ENCODE measurements at places on chromosomes 7 and 10.

DNA sequence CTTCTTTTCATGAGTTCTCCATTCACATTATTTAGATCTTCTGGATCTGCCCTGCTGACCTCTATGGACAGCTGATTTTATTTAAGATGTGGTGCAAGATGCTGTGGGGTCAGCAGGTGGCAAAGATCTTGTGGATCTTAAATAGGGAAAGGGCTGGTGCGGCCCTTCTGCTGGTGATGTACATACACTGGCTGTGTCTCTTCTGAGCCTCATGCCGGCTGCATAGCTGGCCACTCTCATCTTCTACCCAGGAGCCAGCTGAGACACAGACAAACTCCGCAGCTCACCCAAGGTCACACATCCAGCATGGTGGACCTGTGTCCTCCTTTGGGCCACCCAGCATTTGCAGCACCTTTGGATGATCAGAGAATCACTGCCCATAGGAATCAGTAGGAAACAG lies 9.7 kb downstream of the RBP3 start:
- no peak for DNase-seq

DNA sequence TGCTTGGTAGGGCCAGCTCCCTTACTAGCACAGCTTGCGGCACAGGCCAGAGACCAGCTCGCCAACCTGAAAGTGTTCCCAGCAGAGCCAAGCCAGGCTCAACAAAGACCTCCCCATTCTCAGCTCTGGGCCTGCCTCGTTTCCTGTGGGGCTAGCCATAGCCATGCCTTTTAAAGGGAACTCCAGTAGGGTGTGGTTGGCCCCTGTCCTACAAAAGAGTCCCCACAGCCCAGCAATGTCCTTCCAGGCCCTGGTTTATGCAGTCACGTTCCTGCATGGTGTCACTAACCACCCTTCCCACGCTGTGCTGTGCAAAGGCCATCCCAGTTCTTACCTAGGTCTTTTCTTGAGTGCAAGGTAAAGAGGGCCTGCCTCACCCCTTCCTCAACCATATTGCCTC lies 87.8 kb upstream of the LRRC4 start:
- no peak for DNase-seq

- no peak for DNase-seq
These were observed 20.1 kb upstream of the MMP21 start for GRCh38 chr10:125795637-125796190.

GRCh38 chr7:90824386-90825307 lies 228.5 kb downstream of the CDK14 start:
- DNase-seq = no peak

- no peak for DNase-seq
These were observed 153.7 kb downstream of the CDK14 start for GRCh38 chr7:90749774-90750173.

DNA sequence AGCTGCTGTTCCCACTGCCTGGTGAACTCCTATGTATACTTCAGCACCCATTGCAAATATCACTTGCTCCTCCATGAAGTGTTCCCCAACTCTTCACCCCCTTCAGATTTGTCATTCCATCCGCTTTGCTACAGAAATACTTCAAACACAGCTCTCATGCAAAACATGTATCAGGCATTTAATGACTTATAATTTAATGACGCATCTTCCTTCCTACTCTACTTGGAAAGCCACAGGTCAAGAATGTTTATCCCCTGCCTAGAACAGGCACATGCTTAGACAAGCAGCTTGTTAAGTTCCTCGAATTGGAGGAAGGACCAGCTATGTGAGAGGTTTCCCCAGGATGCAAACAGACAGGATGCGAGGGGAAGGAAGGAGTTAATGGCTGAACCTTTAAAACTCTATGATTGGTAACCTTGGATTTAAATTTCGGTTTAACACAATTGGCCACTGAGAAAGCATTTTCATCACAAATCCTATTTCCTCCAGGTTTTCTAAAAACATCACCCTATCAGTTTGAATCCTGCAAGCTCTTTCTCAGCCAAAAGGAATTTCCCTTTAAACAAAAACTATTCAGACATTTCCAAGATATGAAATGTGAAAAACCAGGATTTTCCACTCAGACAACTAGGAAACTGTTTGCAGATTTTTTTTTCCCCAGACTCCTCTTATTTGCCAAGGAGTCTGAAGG lies 11.5 kb downstream of the CREB3L2 start:
- no peak for DNase-seq

DNA sequence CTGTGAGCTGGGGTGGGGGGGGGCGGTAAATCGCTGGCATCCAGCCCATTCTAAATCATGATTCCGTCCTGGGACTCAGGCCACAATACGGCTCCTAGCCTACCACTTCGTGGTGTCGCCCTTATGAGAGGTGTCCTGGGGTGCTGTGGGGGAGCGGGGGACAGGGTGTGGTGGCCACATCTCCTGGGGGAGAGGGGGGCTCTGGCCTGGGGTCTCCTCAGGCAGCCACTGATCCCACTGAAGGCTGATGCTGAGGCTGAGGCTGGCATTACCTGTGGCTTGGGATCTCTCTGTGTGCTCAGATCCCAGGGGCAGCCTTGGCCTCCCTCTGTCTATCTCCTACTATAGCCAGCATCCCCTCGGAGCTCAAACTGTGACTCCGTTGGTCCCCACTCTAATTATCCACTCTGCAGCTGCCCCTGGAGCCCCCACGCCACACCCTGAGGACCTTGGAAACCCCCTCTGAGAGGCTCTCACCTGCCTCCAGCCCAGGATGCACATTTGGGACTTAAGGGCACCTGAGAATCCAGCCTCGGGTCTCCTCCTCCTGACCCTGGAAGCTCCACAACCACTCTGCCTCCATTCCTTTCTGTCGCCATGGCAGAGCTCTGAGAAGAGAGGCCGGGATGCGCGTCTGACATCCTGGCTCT lies 249.3 kb upstream of the TCERG1L start:
- no peak for DNase-seq

- DNase-seq = no peak
These were observed 436.2 kb upstream of the GALNT17 start for GRCh38 chr7:70695795-70696083.

GRCh38 chr7:44052771-44053365 lies 8.4 kb downstream of the DBNL start:
- no peak for DNase-seq

DNA sequence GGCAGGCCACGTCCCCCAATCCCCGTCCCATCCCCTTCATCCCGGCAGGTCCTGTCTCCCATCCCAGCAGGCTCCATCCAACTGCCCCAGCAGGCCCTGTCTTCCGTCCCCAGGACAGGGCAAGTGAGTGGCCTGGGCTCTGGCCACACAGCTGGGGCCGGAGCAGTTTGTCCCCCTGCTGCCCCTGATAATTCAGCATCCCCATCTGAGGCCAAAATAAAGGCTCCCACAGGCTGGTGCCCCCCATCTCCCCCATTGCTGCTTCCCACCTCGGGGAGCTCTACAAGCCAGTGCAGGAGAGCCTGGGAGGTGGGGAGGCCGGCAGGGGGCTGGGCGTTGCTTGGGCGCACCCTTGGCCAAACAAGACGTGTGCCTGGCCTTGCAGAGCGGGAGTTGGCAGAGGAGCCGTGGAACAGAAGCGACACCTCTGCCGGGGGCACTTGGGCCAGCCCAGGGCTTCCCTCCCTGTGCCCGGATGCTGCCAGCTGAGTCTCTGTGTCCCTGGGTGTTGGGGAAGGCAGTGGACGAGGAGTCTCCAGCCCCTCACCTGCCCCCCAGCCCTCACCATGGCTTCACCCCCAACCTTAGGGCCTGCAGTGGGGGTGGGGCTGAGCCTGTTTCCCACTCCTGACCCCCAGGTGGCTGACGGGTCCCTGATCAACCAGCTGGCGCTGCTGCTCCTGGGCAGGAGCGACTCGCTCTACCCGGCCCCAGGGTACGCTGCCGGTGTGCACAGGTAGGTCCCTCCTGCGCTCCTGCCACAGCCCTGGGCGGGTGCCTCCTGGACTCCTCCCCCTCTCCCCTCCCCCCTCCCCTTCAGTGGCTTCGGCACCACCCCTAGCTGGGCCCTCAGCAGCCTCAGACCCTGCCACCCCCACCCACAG lies 14.0 kb downstream of the AP5Z1 start:
- DNase-seq = no peak

GRCh38 chr7:55086413-55087201 lies 67.8 kb downstream of the EGFR start:
- no peak for DNase-seq

DNA sequence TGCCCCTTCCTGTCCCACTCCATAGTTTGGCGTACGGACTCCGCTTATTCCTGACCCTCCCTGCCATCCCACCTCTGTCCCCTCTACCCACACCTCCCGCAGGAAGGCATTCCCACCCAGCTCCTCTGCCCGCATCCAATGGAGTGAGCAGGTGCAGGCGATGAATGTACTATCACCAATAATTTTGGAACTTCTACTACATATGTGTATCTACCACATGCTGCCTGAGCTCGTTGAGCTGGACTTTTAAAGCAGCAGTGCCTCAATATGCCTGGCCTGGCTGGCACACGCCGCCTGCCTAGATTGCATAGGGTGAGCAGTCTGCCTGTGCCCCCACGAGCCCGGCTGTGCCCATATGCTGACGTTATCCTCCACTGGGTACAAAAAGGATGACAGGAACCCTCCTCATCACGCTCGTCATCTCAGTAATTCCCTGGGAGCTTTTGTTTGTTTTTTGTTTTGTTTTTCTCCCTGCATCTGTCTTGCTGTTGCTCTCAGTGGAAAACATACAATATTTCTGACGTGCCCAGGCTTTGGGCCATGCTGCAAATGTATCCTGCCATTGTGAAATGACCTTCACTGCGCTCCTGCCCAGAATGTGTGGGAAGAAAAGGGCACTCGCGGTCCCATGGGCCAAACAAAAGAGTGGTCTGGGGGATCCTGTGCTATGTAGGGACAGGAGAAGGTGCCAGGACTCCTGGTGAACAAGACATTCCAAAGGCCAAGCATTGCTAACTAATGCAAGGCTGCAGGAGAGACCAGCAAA lies 302.8 kb downstream of the PTPRN2 start:
- no peak for DNase-seq

DNA sequence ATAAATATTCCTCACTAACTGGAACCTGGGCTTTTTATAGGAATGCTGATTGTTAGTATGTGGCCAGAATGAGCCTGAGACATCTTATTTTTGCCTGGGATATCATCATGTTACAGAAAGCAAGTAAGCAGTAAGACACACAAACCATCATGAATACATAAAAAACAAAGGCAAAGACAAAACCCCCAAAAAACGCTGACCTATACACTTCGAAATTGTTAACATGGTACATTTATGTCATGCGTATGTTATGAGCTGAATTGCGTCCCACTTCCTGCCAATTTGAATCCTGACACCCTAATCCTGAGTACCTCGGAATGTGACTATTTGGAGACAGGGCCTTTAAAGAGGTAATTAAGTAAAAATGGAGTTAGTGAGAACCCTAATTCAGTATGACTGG lies 12.3 kb upstream of the NRF1 start:
- DNase-seq = no peak

DNA sequence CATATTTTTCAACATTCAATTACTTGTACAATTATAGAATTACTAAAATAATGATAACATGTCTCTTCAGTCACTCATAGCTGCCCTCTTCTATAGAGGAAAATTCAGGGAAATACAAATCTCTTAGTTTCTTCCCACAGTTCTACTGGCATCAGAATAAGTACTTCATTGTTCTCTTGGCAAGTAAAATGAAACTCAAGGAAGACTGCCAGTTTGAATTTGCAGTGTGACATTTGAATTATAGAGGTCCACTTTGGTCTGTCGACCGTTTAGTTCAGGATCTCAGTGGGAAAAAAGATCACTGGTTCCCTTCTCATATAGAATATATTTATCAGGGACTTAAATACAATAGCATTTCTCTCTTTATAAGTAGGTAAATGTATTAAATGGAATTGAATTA lies 114.5 kb downstream of the PON1 start:
- DNase-seq = no peak

- DNase-seq = no peak
These were observed 63.4 kb upstream of the ANK3 start for GRCh38 chr10:60453036-60453435.

- no peak for DNase-seq
These were observed 58.6 kb downstream of the TPK1 start for GRCh38 chr7:144777005-144777839.

DNA sequence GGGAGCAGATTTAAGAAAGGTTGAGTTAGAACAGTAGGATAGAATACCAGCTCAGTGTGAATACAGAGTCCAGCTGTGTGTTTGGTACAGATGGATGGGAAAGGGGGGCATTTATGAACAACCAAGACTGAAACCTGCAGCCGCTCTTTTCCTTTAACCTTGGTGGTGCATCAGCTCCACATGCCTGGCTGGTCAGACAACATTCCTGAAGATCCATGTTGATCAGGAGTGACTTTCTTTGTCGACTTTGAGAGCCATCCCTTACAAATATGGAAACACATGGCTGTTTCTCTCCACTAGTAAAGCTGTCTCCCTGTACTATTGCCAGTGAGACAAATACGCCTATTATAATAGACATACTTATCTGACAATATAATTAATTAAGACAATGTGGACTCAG lies 476.5 kb upstream of the IGFBP3 start:
- no peak for DNase-seq

DNA sequence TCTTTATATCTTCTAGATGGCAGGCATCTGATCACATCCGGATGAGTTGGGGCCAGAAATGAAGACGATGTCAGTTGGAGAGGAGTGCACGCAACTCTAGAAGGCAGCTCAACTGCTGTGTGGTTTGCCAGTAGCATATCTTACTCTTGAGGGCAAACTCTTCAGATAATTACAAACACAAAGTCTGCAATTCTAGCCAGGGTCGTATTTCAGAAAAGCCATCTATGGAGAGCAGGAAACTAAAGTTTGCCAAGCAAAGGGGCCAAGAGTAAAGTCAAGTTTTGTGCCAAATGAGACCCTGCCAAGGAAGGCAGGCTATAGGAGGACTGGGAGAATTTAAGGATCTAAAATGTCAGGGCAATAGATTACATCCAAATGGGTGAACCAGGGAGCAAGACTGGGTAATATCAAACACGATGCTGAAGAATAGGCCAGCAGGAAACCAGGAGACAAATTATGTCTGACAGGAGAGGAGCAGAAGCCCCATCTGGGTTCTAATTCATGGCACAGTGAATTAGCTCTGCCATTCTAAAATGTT lies 312.5 kb upstream of the SEMA3C start:
- no peak for DNase-seq

DNA sequence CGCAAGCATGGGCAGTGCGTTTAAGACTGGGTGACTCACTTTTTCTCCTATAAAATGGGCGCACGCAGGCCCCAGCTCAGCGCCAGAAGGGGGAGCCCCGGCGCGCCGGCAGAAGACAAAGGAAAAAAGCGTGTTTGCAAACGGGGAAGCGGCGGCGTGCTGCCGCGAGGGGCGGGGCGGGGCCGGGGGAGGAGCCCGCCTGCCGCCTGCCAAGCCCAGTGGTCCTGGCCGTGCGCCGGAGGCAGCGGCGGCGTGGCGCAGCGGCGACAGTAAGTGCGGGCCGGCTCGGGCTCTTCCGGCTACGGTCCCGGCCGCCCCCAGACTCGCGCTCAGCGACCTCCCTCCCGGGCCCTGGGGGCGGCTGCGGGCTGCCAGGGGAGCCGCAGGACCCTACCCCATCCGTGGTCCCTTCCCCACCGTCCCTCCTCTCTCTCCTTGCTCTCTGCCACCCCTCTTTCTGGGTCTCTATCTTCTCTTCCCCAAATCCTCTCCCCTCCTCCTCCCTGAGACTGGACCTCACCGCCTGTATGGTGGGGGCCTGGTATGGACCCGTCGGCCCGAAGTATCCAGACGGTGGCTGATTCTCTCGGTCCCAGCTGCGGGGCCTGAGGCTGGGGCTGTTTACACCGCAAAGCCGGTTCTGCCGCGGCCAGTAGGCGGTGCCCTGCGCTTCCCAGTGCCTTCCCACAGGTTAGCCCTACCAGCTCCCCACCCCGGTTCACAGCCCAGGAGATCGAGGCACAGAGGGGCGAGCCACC lies at the start of gene SLC29A3:
Gene SLC29A3, plus strand, starts transcription at position 218 of the 758 bp plus-strand sequence. Its CDS starts 51 bp downstream, at position 269.
- DNase-seq = peak; percentile 88
